Stimulated activated naive CD4-positive, alpha-beta T cell (primary cell): ENCODE measurements at places on chromosomes 7 and 10.

DNA sequence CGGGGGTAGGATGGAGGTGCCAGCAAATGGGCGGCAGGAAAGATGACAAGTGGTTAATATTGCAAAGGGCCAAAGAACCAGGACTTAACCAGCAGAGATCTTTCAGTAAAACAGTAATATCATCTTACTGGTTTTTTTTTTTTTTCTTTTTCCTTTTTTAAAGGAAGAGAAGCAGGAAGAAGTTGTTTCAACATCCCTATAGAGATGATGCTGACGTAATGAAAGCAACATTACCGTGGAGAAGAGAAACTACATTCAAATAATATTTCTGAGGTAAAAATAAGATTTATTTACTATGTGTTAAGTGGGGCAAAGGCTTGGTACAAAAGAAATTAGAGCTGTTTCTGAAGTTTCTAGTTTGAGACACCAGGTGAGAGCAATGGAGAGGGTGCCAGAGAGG, 11.0 kb downstream of the MINDY3 start:
- DNase-seq, result no peak

DNA sequence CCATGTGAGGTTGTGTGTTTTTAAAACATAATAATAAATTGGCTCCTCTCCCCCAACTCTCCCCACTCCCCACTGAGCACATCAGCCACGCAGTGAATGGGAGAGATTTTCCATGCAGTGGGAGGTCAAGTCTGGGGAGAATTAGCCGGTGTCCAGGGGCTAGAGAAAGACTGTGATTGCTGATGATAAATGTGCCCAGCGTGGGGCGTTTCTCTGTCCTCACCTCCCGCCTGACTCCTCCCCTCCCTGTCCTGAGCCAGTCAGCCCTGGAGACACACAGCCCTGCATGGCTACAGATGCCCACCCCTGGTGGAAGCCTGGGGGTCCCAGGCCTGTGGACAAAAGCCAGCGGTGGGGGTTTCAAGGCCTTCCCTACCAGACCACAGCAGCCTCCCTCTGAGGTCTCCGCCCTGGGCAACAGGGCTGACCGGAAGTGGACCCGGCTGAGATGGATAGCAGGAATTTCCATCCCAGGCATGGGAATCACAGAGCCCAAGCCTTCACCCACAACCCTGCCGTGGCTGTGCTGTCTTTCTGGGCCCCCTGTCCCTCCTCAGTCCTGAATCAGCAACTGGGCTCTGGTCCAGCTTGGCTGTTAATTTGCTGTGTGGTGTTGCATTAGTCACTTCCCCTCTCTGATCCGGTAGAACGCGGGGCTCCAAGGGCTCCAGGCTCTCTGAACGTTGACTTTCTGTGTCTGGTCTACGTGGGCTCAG, 46.8 kb upstream of the SLC29A3 start:
- no peak for DNase-seq

DNA sequence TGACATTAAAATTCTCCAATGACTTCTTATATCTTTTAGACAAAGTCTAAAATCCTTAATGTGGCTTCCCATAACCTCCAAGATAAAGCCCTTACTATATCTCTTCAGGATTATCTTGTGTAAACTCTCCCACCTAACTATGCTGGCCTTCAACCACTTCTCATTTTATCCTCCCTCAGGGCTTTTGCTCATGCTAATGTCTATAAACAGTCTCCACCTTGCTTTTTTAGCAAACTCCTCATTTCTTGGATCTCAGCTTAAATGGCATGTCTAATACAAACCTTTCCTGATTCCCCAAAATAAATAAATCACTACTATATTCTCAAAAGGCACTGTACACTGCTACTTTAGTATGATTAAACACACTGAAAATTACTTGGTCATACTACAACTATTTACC, 181.2 kb downstream of the LRRN3 start:
- DNase-seq, result no peak

DNA sequence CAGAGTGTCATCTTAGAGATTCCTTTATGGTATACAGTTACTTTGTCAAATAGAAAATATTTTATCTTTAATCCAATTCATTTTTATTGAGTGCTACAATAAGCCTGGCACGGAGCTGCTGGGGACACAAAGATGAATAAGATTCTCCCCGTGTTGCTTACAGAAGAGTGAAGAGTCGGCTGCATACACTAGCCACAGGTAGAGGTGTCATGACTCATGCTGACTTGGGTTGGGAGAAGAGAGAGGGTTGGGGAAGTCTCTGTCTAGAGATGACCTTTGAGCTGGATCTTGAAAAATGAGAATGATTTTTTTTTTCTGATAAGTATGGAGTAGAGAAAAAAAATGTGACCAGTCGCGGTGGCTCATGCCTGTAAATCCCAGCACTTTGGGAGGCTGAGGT, 289.9 kb upstream of the CELF2 start:
- no peak for DNase-seq

DNA sequence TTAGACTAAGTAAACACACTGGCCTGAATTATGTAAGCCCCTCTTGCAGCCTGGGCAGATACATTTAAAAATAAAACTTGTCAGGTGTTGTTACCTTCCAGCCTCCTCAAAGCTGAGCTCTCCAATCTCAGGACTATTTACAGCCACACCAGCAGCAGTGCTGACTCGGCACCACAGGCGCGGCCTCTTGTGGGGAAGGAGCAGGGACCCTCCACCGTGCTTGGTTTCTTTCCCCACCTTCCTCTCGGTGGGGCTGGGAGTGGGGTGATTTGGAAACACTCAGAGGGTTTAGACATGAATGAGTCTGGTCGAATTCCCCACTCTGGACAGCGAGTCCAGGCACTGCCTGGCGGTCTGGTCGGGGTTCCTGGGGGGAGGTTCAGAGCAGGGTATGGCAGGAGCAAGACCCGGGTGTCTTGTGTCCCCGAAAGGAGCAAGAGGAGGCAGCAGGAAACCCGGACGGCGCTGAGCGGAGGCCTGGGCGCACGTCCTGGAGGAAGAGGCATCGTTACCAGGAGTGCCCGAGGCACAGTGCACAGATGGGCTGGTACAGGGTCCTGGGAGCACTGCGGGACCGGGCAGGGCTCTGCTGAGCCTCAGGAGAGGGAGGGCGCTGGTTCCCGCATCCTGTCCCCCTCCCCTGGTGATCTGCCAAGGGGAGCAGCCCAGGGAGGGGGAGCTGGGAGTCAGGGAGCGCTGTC, 29.2 kb upstream of the CFAP46 start:
- DNase-seq, result no peak

GRCh38 chr7:20439416-20440185, 108.9 kb downstream of the ITGB8 start:
- DNase-seq, result no peak
